SW 1271 (cell line): ENCODE measurements at places on chromosomes 12 and 14.

GRCh38 chr14:65934070-65934435 lies 521.5 kb downstream of the FUT8 start:
- DNase-seq, result no peak

DNA sequence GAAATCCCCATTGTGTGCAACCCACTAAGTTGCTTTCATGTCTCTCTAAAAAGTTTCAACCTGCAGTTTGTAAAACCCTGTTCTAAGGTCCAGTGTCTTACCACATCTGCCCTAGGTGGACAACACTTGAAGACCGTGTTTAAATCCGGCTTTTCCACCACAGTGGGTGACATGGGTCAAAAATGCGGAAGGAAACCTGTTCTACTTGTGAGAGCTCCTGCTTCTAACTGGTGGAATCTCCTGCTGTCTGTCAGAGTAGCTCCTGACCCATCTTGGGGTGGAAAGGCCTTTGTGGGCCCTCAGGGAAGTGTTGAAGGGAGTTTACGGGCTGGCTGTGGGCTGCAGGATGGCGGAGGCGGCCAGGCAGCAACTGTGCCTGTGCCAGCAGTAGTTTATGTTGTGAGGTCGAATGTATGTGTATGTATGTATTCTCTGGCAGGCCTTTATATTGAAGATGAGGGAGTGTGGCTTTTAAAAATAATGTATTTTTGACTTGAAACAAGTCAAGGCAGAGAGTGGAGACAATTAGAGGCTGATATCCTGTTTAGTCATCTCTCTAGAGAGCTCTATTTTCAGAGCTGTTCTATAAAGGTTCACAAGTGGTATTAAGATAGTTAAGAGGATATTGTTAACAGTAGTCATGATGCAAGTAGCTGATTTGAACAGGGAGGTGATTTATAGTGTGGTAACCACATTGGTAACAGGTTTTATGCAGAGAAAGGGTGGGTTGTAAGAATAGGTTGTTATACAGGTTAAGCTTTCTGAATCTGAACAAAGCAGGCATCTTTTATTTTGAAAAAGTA lies 67.0 kb downstream of the PRKCH start:
- DNase-seq, result peak; percentile 5

GRCh38 chr14:103109535-103110441 lies 13.5 kb upstream of the TNFAIP2 start:
- no peak for DNase-seq

- DNase-seq, result no peak
Observed at GRCh38 chr12:39277416-39277815, 165.5 kb downstream of the KIF21A start.

- DNase-seq, result no peak
Observed at GRCh38 chr14:94907626-94908261, 137.8 kb upstream of the GSC start.

- no peak for DNase-seq
Observed at GRCh38 chr14:83071888-83072501, 1538.3 kb upstream of the SEL1L start.

DNA sequence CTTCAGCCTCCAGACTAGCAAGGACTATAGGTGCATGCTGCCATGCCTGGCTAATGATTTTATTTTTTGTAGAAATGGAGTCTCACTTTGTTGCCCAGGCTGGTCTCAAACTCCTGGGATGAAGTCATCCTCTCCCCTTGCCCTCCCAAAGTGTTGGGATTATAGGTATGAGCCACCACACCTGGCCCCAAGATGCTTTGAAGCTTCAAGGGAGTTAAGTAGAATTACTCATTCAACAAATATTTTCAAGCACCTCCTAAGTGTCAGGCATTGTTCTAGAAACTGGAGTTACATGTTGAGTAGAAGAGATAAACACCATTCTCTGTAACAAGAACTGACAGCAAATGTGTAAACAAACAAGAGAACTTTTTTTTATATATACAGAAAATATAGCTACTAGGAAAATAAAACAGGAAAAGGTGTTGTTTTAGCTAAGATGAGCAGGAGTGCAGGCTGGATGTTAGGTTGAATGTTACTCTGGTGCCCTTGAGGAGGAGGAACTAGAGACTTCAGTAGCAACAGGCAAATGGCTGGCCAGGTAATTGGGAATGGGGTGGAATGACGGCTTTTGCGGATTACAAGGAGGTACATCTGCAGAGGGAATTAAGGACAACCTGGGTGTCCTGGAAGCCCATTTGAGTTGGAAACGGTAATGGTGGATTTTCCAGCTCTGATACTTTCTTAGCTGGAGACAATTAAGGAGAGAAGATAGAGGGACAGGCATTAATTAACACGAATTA lies 32.0 kb upstream of the CFAP54 start:
- DNase-seq, result no peak

GRCh38 chr12:64633940-64634337 lies 23.6 kb downstream of the RASSF3 start:
- no peak for DNase-seq

DNA sequence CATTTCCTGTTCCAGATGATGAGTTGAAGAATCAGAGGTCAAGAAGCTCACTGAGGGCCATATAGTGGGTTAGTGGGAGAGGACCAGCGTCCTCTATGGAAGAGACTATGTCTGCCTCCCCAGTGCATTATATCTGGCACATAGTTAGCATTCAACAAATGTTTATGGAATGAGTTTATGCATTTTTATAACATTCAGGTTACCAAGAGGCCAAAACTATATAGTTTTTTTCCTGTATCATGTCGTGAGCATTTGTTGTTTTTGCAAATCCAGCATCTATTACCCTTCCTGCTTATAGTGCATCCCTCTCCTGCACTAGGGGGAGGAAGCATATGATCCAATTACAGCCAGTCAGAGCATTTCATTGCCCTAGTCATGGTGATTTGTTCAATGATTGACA lies 60.6 kb downstream of the SUDS3 start:
- peak; percentile 73 for DNase-seq

DNA sequence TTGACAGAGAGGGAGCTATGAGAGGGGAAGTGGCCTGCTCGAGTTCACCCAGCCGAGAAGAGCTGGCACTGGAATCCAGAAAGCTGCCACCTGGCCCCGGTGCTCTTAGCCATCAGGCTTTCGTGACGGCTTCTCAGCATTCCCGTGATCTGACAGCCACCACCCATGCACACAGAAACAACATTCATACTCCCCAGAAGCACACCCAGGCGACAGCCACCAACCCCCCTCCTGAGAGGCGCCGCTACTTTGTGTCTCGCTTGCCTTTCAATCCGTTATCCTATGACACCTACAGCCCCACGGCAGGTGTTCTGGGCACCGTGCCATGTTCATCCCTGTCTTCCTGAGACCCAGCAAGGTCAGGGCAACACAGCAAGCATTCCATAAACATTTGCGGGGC lies 31.4 kb downstream of the PSMC1 start:
- DNase-seq, result no peak

DNA sequence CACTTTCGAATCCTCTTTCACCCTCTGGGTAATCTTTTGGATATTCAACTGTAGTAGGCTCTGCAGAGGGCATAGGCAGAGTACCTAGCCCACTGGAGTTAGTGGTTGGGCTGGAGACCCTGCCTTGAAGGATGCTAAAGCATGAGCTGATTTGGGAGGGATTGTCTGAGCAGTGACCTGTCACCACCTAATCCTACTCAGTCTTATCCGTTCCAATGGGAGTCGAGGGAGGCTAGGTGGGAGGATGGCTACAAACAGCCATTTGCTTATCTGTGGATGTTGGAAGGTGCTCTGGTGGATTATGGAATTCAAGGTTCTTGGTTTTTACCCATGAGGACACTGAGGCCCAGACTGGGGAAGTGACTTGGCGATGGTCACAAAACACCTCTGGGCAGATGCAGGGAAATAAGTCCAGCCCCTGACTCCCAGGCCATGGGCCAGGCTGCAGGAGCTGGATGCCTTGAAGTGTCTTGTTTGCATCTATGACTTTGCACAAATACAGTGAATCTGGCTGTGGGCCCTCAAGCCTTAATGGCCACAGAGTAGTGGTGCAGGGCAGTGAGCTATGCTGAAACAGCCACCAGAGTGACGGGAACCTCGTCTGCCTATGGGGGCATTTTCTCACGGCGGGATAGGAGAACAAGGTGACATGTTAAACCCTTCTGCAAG lies 3.7 kb downstream of the KMT5A start:
- DNase-seq, result no peak

- peak; percentile 63 for DNase-seq
Observed at GRCh38 chr12:57452937-57453509, 2.1 kb upstream of the INHBE start.
